Occipital lobe (tissue), 3 donors: ENCODE measurements at places on chromosomes 7 and 10.

DNA sequence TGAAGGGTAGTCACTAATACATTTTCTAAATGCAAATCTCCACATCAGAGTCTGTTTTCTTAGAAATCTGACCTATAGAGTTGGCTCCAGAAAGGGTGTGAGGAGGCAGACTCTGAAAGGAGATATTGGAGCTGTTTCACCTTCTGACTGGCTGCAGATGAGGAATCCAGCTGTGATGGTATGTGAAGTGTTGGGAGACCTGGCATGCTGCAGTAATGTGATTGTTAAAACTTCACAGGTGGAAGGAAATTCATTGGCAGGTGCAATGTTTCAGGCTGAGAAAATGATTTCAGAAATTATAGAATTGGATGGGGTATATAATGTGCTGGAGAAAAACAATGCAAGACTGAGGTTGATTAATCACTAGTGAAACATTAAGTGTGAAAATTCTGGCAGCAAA lies 1134.0 kb upstream of the LRRN3 start:
- no peak for DNase-seq

DNA sequence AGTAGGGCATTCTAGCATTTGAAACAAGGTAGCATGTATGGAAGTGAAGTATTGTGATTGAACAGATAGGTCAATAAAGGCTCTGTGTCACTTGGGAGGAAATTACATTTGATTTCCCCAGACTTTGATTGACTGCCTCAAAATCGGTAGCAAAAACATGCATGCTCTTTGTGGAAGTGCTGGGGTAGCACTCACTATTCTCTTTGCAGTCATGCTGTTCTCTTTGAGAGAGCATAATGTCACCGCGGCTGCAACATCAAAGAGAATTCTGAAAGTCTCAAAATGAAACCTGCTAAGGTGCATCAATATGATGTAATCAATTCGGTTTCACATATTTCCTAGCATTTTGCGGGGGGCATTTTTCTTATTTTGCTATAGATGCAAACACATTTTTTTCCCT lies 64.2 kb downstream of the ARMC3 start:
- DNase-seq = no peak

DNA sequence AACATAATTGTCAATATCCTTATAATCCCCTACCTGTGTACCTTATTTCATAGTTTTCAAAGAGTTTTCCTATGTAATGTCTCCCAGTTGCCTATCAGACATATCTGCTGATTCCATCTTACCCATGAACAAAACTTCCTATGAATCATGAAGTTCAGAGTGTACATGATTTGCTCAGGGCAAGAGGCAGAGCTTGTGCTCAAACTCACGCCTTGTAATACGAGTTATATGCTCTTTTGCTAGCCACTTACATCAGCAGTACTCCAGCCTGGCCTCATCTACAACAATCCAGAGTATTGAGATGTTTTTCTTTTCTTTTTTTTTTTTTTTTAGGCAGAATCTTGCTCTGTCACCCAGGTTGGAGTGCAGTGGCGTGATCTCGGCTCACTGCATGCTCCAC lies 11.8 kb downstream of the PKD2L1 start:
- no peak for DNase-seq

- no peak for DNase-seq
Observed at GRCh38 chr7:8436965-8437364, 3.6 kb downstream of the NXPH1 start.

DNA sequence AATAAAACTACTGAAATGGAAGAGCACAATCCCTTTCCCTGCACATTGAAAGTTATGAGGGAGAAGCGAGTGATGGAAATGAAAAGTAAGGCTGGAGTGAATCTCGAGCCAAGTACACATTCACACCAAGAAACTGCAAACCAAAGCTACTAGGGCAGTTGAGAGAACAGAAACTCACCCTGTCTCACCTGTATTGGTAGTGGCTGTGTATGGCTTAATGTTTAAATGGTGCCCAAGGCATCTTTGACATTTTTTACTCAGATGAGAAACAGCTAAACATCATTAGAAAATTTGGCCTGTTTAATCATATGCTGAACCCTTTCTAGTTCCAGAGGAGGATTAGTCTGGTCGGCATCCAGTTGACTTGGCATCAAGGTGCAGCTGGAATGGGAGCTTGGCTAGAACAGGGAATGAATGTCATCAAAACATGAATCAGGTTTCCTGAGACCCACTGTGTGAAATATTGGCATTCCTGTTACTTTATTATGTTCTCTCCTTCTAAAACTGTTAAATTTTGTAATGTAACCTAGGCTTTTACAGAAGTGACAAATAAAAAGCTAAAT lies 840.8 kb downstream of the GRM8 start:
- DNase-seq = no peak

GRCh38 chr10:62779487-62780248 lies 24.9 kb upstream of the ADO start:
- DNase-seq = no peak

DNA sequence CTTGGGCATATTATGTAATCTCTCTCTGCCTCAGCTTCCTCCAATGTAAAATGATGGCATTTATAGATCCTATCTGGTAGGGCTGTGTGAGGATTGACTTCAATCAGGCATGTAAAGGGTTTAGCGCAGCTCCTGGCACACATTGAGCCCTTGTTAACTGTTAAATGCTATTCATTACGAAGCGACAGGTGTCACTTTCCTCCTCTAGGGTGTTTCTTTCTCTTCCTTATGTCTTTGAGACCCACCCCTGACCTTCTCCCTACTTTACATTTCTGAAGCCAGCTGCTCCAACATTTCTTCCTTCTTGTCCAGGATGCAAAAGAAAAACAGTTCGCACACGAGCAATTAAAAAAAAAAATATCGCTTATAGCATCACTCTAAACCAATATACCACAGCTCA lies 5.7 kb upstream of the R3HCC1L start:
- no peak for DNase-seq

- no peak for DNase-seq
Observed at GRCh38 chr7:156780724-156781455, 112.1 kb downstream of the LMBR1 start.

DNA sequence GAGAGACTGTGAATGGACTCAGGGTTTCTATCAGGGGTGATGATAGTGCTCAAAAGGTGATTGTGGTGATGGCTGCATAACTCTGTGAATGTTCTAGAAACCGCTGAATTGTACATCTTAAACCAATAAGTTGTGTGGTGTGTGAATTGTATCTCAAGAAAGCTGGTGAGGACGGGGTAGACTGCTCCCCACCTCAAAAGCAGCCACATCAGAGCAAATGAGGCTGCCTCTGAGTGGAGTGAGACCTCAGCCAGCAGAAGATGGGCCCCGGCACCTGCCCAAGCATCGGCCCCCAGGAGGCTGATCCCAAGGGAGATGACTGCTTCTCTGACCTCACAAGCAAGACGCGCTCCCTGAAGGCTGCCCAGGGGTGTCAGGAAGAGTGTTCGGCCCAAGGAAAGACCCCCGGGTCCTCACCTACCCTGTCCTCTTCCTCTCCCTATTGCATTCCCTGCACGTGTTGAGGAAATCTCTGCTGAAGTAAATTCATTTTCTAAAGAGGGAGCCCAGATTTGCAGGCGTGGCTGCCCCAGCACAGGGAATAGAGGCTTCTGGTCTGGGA lies 279.3 kb upstream of the SHH start:
- no peak for DNase-seq

DNA sequence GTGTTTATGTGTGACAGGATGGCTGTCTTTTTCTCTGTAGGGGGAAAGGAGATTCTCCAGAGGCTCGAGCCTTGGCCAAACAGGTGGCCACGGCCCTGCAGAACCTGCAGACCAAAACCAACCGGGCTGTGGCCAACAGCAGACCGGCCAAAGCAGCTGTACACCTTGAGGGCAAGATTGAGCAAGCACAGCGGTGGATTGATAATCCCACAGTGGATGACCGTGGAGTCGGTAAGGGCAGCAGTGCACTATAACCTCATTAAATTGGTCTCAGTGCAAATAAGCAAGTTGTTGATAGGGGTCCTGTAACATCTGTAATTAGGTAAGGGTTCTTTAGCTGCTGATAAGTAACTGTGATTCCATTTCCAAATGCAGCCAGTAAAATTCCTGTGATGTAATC lies 56.4 kb downstream of the AP3M1 start:
- DNase-seq = no peak

DNA sequence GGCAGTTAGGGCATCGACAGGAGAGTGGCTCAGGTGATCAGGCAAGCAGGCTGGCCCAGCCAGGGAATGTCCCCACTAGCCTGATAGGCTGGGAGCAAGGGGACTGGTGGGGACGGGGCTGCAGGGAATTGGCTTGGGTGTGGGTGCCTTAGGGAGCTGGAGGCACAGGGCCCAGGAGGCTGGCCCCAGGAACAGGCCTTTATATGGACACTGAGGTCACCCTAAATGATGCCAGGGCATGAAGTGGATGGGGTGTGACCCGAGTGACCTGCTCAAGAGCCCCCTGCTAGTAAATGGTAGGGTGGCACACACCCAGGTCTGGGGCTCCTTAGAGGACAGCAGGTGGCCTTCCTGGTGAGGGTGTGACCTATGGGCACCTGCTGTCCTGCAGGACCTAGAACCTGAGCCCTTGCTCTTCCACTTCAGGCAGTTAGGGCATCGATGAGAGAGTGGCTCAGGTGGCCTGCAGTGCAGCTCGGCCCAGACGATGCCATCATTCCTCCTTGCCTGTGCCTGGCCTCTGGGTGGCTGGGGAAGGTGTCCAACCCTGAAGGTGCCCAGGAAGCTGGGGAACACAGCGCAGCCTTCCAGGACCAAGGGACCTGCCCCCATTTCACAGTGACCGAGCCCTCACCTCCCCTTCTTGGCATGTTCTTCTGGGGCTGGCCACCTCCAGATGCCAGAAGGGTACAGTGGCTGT lies 51.7 kb upstream of the LEP start:
- DNase-seq = no peak

- no peak for DNase-seq
Observed at GRCh38 chr10:84842593-84842992, 514.2 kb downstream of the CCSER2 start.

DNA sequence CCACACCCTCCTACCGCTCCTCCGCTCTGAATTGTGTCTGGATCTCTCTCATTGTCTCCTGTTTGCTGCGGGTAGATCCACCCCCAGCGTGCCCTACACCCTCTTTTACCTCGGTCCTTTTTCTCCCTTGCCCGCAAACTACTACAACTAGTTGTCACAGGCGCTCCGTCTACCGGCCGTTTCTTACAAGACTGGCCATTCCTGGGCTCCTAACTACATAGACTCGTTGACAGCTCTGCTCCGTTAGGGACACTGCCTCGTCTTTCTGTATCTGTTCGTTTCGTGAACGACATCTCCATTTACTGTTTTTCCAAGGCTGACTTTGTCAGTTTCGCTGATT lies 786 bp downstream of the TAF3 start:
- peak; percentile 58 for DNase-seq

GRCh38 chr7:120973849-120974248 lies 14.7 kb upstream of the CPED1 start:
- no peak for DNase-seq

GRCh38 chr10:6763001-6763400 lies 182.9 kb upstream of the PRKCQ start:
- no peak for DNase-seq

GRCh38 chr10:20888620-20889330 lies 8.3 kb downstream of the NEBL start:
- no peak for DNase-seq

DNA sequence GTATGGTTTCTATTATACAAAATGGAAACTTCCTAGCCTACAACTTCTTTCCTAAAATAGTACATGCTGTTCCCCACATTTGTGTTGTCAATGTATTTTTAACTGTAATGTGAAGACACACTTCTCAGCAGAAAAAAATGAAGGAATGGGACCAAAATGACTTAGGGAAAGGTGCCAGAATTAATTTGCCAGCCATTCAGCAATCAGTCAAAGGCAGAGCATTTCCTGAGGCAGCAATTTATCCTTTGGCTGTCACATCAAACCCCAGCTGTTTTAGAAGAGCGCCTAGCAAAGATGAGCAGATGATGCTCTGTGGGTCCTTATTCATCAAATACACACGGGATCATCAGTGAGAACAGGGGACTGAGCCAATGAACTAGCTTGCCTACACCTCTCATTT lies 592.5 kb downstream of the KCNMA1 start:
- DNase-seq = no peak

- DNase-seq = no peak
Observed at GRCh38 chr7:20737840-20738448, 48.7 kb downstream of the SP8 start.

DNA sequence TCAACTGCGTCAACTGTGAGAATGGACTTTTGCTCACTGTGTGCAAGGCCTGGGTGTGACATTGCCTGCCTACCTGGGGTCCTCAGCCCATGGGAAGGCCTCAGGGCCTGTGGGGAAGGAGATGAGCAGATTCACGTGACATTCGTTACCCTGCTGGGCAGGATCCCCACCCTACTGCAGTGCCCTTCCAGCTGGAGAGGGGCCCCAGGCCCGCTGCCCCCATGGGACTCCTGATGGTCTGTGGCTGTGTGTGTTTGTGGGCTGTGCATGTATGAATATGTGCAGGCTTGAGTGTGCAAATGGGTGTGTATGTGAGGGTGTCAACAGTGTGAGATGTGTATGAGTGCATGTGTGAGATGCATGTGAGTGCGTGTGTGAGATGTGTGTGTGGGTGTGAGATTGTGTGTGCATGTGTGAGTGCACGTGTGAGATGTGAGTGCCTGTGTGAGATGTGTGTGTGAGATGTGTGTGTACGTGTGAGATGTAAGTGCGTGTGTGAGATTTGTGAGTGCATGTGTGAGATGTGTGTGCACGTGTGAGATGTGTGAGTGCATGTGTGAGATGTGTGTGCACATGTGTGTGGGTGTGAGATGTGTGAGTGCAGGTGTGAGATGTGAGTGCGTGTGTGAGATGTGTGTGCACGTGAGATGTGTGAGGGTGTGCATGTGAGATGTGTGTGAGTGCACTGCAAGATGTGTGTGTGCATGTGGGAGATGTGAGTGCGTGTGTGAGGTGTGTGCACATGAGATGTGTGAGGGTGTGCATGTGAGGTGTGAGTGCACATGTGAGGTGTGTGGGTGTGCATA lies 29.7 kb downstream of the PPIF start:
- DNase-seq = no peak

- no peak for DNase-seq
Observed at GRCh38 chr10:52312942-52313255, 1.2 kb upstream of the DKK1 start.

- DNase-seq = no peak
Observed at GRCh38 chr7:30406664-30407425, 71.7 kb downstream of the NOD1 start.

DNA sequence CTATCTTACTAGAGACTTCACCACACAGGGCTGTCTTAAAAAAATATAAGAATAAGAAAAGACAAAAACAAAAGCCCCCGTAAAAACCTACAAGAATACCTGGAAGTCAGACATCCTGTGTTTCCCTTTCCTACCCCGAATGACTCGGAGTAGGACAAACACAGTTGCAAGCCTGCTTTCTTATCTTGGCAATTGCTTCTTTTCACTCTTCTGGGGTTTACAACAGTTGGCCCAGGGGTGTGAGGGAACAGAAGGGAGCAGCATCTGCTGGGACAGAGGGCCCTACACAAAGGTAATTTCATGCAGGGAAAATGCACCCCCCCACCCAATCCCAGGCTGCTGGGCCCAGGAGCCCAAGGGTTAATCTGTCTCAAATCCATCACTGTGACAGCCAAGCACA lies 220.6 kb downstream of the ARHGAP12 start:
- DNase-seq = no peak
